Fibroblast of skin of back (primary cell): ENCODE measurements at places on chromosomes 3 and 15.
A peak's percentile ranks its signal among the peaks of the same experiment; 100 is the strongest.

- DNase-seq, result peak; percentile 31
These were observed 14.2 kb downstream of the ZNF80 start for GRCh38 chr3:114223143-114223542.

DNA sequence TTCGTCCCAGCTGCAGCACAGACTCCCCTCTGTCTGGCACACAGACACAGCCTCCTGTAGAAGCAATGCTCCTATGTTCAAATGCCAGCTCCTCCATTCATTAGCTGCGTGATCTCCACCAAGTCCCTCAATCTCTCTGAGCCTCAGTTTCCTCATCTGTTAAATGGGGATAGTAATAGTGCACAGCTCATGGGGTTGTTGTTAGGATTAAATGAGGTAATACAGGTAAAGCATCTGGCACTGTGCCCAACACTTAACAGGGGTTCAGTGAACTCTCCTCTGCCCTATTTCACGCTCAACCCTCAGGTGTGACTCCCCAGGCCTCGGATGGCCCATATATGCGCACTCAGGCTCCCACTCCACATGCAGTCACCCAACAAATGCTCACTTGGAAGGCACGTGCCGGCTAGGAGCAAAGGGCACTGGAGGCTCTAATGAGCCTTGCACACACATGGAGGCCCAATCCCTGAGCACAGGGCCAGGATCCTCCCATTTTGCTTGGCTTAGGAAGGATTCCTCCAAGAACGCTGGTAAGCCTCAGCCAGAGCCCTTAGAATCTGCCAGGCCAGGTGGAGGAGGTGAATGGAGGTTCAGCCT is 176.0 kb upstream of the LINGO1 start:
- no peak for DNase-seq

DNA sequence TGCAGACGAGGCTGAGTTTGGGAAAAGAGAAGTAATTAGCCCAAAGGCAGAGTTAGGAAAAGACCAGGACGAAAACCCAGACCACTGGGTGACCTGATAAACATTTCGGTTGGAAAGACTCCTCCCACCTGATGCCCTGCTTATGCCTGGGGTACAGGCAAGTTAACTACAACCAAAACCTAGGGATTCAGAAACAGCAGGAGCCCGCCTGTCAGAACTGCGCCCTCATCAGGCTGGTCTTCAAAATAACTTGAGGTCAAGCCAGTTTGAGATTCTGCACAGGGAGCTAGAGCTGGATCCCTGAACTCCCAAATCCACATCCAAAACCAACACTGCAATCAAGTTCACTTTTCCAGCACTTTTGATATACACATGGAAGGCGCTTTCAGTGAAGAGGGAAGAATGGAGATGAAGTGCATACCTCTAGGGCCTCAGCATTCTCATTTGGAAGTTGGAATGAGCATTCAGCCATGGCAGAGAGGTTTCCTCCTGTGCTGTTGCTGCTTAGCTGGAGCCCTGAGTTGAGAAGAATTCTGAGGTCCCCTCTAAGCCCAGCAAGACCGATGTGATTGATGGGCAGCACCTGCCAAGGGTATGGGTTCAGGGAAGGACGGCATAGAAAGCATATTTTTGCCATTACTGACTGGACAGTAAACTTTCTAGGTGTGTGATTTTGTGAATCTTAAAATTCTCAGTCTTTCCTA is 11.6 kb downstream of the TSEN2 start:
- DNase-seq, result no peak

GRCh38 chr3:102512734-102513504 is 78.1 kb downstream of the ZPLD1 start:
- no peak for DNase-seq

- peak; percentile 5 for DNase-seq
These were observed 527 bp downstream of the CSNK1G1 start for GRCh38 chr15:64355348-64355943.

- no peak for DNase-seq
These were observed 352 bp upstream of the TMF1 start for GRCh38 chr3:69052472-69052898.

DNA sequence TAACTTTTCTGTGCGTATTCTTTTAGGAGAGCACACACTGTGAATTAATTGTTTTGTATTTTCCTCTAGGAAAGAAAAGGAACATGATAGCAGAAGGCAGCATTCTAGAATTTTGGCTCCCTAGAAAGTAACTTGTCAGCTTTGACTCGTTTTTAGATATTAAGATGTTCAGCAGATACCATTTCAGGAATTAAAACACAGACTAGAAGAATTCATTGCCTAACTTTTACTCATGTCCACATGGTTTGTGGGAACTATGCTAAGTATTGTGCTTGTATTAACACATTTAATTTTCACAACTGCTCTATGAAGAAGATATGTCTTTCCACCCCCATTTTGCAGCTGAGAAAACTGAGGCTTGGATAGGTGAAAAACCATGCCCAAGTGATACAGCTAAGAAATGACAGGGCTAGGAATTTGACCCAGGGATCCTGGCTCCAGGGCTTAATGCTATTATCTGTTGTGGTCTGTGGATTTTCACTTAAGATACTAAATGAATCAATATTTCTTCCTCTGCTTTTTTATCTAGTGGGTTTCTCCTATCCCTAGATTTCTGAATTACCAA is 128.8 kb downstream of the MITF start:
- peak; percentile 34 for DNase-seq

DNA sequence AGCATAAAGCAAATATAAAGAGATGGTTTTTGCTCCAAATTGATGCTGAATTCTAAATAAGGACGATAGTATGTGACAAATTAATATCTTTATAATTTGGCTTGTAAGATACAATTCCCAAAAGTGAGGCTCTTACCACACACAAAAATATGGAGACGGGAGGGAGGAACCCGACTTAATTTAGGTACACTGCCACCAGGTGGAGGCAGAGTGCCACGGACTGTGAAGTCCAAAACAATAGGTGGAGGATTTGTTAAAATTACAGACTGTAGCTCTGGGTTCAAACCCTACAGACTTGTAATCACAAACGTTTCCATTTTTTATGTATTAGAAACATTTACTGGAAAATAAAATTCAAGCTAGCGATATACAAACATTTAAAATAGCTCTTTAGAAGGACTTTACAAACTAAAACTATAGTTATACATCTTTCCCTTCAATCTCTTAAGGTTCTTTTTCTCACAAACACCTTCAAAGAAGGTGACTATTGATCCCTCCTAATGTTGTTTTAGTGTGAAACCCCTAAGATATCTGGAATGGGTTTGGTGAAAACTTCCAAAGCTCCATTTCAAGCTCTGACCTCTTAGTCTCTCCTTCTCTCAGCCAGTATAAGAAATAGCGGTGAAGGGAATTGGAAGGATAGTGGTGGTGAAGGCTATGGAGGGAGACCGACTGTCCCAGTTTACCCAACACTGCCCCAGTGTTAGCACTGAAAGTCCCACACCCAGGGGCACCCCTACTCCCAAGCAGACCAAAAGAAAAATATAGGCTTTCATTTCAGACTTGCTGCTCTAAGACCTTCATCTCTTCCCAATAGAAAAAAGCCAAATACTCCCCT is 89.7 kb downstream of the AQP9 start:
- DNase-seq, result peak; percentile 75

DNA sequence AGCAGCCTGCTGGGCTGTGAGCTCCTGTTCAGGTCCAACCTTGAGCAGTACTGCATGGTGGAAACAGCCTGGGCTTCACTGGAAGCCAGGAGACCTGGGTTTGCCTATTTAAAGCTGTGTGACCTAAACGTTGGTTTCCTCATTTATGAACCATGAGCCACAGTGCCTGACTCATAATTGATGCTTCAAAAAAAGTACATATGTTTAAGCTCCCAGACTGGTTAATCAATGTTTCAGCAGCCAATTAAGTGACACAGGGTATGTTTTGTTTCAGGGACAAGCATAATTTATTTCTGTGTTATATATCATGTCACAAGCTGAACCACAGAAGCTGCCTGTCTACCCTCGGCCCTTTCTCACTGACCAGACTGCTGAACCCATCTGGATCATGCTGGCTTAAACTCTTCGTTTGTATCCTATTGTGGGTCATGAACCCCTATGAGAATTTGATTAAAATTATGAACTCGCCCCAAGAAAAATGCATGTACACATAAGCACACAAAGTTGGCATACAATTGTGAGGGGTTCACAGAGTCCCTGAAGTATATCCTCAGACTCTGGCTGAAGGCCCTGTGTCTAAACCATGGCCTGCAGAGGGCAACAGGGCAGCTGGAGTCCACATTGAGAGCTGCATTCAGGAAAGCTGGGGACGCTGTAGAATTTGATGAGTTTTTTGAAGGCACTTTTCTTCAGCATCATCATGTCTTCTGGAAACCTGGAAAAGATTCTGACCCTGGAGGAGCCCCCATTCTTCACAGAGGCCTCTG is 23.7 kb downstream of the HDC start:
- peak; percentile 31 for DNase-seq

- peak; percentile 81 for DNase-seq
These were observed 61.6 kb upstream of the MAP4 start for GRCh38 chr3:48077815-48078214.

- no peak for DNase-seq
These were observed 5.6 kb downstream of the FEZF2 start for GRCh38 chr3:62367763-62368195.

DNA sequence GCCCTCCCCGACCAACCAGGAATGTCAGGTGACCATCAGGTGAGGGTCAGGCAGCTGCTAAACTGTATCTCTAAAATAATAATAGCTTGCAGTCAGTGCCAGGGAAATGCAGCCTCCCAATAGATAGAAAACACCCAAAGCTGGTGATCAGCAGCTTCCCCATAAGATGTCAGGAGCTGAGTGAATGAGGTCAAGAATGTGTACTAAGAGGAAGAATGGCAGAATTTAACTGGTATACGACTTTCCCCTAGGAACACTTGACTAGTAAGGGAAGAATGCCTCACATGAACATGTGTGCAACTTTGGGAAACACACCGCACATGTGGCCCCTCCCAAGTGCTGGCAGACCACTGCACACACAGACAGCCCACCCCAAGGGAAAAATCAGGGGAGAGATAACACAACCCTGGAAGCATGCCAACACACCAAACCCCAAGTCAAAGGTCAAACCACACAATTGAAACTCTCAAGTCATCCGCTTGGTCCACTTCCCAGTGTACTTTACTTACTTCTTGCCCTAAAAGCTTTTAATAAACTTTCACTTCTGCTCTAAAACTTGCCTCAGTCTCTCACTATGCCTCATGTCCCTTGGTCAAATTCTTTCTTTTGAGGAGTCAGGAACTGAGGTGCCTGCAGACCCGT is 806.5 kb downstream of the OTOL1 start:
- DNase-seq, result no peak

- no peak for DNase-seq
These were observed 28.7 kb upstream of the B3GNT5 start for GRCh38 chr3:183224180-183224970.

GRCh38 chr3:197407526-197407925 is 109.1 kb upstream of the DLG1 start:
- no peak for DNase-seq

DNA sequence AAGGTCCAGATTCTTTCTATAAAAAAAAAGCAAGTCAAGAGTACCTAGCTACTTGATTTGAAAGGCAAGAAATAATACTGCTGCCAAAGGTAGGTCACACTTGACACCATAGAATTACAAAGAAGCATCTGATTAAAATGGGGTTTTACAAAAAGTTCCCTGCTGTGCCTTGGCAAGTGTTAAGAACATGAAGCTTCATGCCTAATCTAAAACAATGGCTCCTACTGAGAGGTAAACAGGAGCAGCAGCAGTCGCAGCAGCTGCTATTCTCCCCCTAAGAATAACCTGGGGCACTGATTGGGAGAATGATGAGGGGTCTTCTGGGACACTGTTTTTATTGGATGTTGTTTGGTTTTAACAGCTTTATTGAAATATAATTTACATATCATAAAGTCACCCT is 14.1 kb downstream of the UBP1 start:
- DNase-seq, result no peak

DNA sequence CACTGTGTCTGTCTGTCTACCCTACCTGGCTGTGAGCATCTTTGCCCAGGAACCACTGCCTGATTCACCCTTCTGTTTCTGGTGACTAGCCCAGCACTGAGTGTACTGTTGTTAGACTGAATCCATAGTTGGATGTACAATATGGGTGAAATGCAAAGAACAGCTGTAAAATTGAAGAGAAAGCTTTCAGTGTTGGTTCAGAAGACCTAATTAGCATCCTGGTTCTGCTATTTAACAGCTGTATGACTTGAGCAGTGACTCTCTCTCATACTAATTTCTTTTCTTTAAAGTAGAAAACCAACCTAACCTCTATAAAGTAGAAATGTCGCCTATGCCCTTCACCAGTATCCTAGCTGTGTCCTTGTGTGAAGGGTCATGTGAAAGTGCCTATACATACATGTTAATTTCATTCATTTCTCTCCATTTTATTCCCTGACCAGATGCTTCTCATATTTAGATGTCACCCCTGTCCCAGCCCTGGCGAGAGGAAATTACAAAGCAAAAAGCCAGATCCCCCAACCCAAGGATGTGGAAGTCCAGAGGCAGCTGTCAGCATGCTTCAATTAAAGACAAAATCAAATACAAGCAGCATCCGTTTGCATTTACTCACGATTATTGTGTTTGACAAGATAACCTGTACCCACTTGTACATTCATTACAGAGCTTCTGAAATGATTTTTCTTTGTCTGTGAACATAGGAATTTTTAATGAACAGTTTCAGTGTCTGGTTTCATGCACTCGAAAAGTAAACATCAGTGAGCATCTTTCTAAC is 305.7 kb upstream of the ICE2 start:
- DNase-seq, result no peak

GRCh38 chr3:33117461-33117860 is 3.6 kb downstream of the CRTAP start:
- no peak for DNase-seq

GRCh38 chr15:95558916-95559315 is 771.6 kb upstream of the NR2F2 start:
- DNase-seq, result no peak

DNA sequence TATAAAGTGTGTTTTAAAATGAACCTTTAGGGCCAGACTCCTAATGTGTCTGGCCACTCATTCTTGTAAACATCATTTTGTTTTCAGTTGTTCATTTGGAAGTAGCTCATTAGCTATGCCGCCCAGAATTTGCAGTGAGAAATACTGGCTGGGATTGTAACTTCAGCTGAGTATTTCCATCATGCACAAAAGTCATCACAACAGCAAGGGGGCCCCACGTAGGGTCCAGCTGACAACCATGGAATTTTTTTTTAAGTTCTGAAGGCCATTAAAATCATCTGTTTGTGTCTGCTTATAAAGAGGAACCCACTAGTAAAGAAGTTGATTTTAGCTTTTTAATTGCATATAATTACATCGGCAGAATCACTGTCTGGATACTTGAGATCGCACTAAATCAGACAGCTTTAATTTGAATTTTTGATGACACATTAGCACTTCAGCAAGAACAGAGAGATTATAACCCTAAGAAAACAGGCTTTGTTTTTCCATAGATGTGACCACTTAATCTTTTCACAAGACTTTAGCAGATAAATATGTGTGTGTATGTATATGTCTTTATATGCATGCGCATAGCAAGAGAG is 46.3 kb upstream of the SKOR1 start:
- DNase-seq, result no peak

GRCh38 chr15:74402873-74403587 is 30.7 kb downstream of the SEMA7A start:
- no peak for DNase-seq

DNA sequence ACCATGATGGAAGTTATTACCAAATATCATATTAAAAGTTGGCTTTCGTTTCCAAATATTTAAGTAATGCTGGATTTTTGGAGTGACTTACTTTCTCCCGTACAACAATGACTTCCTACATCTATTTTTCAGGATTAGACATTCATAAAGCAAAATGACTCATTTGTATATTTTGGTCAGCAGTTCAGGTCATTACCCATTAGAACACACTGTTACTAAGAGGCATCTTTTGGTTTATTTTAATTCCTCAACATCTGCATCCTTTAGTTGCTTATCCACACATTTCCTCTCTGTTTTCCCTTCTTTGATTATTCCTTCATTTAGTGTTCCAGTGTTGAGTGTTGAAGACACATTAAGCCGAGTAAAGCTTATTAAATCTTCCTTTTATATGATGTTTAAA is 348.2 kb downstream of the NAALADL2 start:
- no peak for DNase-seq
